ENCODE measurements at places on chromosomes 1 and 21.
A peak's percentile ranks its signal among the peaks of the same experiment; 100 is the strongest.

DNA sequence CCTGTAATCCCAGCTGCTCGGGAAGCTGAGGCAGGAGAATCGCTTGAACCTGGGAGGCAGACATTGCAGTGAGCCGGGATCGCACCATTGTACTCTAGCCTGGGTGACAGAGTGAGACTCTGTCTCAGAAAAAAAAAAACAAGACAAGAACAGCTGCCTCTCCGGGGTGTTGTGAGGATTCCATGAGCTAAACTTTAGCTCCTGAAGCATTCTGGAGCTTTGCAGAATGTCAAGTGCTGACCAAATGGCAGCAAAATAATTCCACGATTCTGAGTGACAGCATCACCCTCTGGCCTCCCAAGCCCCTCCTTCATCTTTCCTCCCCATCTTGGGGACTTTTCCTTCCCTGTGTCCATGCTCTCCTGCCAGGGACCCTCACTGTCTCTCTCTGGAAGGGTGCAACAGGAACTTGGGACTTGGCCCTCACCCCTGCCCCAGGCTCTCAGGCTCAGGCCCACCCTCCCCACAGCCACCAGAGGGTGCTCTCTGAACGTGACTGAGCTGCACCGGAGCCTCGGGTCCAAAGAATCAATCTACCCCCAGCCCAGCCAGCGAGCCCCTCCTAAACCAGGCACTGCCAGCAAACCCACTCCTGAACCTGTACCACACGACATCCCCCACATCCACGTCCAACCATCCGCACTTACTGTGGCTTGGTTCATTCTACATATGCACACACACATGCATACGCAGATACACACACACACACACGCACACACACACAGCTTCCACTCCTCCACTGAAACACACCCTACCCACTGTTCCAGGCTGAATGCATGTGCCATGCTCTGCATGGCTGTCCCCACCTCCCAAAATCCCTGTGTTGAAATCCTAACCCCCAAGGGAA is 45.7 kb downstream of the ACOT7 start:
- no peak for DNase-seq

DNA sequence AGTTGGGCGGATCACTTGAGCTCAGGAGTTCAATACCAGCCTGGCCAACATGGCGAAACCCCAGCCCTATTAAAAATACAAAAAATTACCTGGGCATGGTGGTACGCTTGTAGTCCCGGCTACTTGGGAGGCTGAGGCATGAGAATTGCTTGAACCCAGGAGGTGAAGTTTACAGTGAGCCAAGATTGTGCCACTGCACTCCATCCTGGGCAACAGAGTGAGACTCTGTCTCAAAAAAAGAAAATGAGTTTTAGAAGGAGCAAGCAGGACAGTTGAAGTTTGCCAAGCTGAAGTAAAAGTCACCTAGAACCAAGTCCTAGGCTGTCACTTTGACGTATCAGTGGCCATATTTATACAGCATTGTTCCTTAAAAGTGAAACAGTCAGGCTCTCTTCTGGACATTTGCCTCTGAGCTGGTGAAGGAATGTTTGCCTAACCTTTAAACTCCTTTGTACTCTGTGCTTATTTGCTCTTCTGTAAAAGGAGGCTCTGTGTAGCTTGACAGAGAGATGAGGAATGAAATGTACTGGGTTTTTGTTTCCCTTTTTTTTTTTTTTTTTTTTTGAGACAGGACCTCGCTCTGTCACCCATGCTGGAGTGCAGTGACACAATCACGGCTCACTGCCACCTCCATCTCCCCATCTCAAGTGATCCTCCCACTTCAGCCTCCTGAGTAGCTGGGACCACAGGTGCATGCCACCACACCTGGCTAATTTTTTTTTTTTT is 2.8 kb downstream of the RAB4A start:
- DNase-seq = no peak

- no peak for DNase-seq
These were observed 21.9 kb downstream of the ERG start for GRCh38 chr21:38476385-38476784.

GRCh38 chr1:50955116-50955515 is 5.0 kb downstream of the FAF1 start:
- no peak for DNase-seq

DNA sequence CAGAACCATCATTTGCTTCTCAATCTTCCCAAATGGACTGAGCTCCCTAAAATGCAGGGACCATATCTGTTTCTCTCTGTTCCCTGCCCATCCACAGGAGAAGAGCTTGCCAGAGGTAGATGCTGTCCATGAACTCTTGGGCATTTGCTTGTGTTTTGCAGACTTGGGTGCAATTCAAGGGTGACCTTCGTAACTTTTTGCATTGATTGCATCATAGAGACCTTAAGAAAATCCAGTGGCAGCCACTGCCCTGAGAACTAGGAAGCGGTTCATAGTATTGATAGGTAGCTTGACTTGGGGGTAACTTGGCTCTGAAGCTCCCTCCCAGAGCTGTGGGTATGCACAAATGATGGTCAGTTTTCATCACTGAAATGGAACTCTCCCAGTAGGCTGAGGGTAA is 34.3 kb upstream of the EDEM3 start:
- DNase-seq = no peak

- no peak for DNase-seq
These were observed 81.3 kb upstream of the RGS4 start for GRCh38 chr1:162987866-162988265.

GRCh38 chr1:226806988-226807387 is 63.4 kb upstream of the PSEN2 start:
- no peak for DNase-seq

- no peak for DNase-seq
These were observed 19.4 kb downstream of the PLA2G2F start for GRCh38 chr1:20158358-20159070.

DNA sequence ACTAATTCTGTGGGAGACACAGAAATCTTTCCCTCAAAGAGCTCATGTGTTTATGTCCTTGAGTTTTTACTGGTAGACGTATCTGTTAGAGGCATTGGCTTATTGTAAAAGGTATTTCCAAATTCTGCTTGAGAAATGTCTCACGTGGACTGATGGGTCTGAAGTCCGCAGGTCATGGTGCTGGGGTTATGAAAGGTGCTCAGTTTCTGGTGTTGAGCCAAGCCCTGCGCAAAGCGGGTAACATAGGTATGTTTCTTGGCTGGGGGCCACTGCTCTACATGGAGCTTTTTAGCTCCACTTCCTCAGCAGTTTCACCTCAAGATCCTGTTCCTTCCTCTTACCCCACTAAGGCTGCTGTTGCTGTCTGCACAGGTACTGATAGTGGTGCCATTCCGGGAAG is 10.8 kb downstream of the UTP25 start:
- no peak for DNase-seq

GRCh38 chr1:32362474-32363313 is at the start of the genes FAM229A and TSSK3:
Gene FAM229A (minus strand): TSS chr1:32362485. CDS start chr1:32362091, 394 bp downstream.
Gene TSSK3 (plus strand): TSS chr1:32362539. CDS start chr1:32362702, 163 bp downstream.
- no peak for DNase-seq

DNA sequence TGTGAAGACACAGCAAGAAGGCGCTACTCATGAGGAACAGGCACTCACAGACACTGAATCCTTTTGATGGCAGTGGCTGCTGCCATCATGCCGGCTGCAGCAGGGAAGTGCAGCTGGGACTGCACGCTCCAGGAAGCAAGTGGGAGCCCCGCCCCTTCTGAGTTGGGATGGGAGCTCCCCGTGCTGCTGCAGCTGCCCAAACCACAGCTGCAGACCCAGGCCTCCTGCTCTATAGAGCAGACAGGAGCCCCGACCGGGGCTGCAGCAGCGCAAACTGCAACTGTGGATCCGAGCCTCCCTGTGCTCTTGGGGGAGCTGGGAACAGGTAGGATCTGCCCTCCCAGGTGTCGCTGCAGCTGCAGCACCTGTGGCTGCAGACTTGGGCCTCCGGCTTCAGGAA is 65.2 kb upstream of the MARK1 start:
- no peak for DNase-seq

DNA sequence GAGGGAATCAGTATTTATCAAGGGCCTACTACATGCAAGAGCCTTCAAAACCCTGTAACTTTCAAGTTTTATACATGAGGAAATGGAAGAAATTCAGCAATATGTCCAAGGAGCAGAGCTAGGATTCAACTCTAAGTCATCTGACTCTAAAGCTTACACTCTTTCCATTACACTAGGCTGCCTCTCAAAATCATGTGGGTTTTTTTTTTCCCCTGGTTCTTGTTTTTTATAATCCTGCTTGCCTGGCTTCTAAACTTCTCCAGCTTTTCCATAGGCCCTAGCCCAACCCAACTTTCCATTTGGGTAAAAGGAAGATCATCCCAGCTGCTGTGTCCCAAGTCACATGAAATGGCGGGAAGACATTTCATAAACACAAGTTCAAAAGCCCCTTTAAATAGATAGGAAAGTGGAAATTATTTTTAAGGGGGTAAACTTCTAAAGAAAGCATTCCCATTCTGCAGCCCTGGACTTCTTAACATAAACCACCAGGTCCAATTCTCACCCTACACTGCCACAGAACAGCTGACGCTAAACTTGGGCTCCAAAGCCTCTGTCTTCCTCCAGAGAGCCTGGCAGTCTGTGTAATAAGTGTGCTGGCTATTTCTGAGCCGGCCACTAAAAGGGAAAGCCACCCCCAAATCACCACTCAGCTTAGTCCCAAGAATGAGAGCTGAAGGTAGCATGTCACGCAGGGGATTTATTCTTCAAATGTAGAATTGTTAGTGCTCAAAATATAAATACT is 46.9 kb downstream of the ITPKB start:
- no peak for DNase-seq

DNA sequence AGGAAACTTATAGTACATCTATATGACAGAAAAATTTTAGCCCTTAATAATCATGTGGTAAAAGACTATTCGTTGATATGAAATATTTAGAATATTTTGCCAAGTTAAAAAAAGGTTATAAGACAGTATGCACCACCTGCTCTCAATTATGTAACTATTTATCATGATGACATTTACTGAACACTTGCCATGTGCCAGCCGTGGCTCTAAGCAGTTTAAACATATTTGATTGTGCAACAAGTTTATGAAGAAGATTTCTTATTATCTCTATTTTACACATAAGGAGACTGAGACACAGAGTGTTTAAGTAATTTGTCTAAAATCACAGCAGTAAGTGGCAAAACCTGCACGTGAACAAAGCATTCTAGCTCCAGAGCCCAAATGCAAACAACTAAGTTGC is 199.3 kb upstream of the JUN start:
- DNase-seq = no peak

GRCh38 chr1:78081980-78082860 is 36.5 kb downstream of the GIPC2 start:
- DNase-seq = no peak

DNA sequence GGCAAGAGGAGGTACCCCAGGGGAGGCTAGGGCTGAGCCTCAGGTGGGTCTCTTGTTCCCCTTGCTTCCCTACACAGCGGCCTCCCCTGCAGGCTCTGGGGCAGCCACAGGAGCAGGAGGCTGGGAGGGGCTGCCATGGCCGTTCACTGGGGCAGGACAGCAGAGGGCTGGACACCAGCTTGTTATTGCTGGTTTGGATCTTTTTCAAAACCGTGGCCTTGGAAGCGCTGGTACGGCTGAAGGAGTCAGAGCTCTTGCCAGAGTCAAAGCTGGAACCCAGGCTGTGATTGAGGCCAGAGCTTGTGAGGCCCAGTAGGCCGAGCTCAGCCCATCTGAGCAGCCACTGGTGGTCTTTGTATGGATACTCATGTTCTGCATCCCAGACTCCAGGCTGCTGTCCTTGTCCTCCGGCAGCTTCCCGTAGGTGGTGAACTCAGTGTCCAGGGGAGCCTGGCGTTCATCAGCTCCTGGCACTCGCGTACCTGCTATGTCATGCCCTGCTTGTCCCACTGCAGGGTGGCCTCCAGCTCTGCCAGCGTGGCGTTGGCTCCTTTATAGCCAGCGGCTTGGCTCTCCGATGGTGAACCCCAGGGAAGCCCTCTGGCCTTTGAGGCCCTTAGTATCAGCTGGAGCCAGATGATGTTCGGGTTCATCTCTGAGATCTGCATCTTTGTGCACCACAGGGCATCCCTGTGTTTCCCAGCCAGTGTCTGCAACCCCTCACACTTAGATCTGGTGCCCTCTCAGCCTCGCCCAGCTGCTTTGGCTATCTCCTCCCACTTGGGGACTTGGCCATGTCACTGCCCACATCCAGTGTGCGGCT is 40.3 kb upstream of the THEM4 start:
- no peak for DNase-seq

- no peak for DNase-seq
These were observed 23.5 kb downstream of the ADARB1 start for GRCh38 chr21:45097827-45098387.

GRCh38 chr1:102472520-102472919 is 475.8 kb upstream of the OLFM3 start:
- DNase-seq = no peak

DNA sequence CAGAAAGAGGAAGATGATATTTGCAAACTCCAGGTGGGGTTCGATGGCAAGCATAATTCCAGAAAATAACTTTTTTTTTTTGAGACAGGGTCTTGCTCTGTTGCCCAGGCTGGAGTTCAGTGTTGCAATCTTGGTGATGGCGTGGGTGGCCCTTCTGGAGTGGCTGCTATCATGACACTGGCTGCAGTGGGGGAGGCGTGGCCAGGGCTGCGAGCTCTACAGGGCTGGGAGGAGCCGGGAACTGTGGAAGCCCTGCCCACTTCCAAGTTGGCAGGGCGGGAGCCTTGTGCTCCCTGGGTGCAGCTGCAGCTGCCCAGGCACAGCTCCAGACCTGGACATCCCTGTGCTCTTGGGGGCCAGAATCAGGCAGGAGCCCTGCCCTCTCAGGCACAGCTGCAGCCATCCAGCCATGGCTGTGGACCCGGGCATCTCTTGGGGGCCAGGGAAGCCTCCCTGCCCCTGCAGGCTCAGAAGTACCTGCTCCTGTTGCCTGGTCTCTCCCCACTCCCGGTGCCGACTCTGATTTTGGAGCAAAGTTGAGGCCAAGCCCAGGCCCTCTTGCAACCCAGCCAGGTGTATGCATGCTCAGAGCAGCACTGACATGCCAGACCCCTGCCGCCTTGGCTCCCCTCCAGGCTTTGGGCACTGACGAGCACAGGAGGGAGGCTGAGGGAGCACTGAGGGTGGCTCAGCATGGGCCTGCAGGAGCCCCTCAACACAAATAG is 7.2 kb upstream of the BCL10 start:
- DNase-seq = no peak

GRCh38 chr1:210250998-210251679 is 18.5 kb downstream of the SERTAD4 start:
- peak; percentile 95 for DNase-seq

GRCh38 chr1:39295901-39296300 is 91.4 kb downstream of the MACF1 start:
- DNase-seq = no peak

- DNase-seq = no peak
These were observed 45.5 kb downstream of the SNRPE start for GRCh38 chr1:203906932-203907331.
